Aorta (tissue), 5 donors: ENCODE measurements at places on chromosomes 12 and 14. TPM values are rescaled to one million over a fixed set of nuclear protein-coding genes. Genes with fewer than 3 reads are reported as not detected.

The RTL1 gene
- total RNA-seq, result not detected

The RAPGEF3 gene
- total RNA-seq, result 139 TPM

The CELA1 gene
- not detected for total RNA-seq

The PRH2 gene
- total RNA-seq, result not detected

The IFNG-AS1 gene
- total RNA-seq, result 0.54 TPM

The LTB4R gene
- total RNA-seq, result 8.2 TPM

The PPFIA2 gene
- 20.4 TPM for total RNA-seq

The C12orf57 gene
- 197 TPM for total RNA-seq

The P2RX2 gene
- 0.27 TPM for total RNA-seq

The PLEKHG7 gene
- not detected for total RNA-seq

The BAZ1A gene
- 24.8 TPM for total RNA-seq
